ENCODE measurements at places on chromosomes 4 and X.

DNA sequence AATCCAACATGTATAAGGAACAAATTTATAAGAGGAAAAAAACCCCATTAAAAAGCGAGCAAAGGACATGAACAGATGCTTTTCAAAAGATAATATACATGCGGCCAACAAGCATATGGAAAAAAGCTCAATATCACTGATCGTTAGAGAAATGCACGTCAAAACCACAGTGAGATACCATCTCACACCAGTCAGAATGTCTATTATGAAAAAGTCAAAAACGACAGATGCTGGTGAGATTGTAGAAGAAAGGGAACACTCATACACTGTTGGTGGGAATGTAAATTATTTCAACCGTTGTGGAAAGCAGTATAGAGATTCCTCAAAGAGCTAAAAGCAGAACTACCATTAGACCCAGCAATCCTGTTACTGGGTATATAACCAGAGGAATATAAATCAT, 465.4 kb downstream of the TMA16 start:
- no peak for DNase-seq

- no peak for DNase-seq
These were observed 163.1 kb upstream of the MAB21L2 start for GRCh38 chr4:150418757-150419410.

GRCh38 chrX:155841232-155841631, 39.9 kb upstream of the VAMP7 start:
- DNase-seq = no peak

- DNase-seq = no peak
These were observed 156.3 kb downstream of the CPEB2 start for GRCh38 chr4:15158406-15159091.

DNA sequence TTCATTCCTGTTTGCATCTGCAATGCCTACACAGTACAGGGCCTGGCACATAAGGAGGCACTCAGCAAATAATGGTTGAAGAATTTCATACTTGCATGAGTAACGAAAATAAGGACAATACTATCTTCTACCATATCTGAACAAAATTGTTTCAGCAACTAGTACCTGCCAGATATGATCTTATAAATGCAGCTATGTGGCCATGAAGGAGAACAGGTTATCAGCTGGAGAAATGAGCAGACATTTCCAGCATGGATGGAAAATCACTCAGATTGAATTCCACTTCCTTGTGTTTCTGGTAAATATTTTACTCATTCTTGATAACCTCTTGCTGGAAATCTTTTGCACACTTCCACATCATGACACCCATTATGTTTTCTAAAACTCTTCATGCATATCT, 204.0 kb downstream of the ADAMTS3 start:
- no peak for DNase-seq

- peak; percentile 14 for DNase-seq
These were observed 6.0 kb downstream of the HMGN5 start for GRCh38 chrX:81195712-81196111.

GRCh38 chr4:187547316-187547715, 448.3 kb upstream of the ZFP42 start:
- DNase-seq = no peak

Measured in stimulated activated CD8-positive, alpha-beta memory T cell treated with anti-CD3 and anti-CD28 coated beads, Interleukin-7, amount 100 ng/mL, for 48 hours (primary cell).